RKO (cell line): ENCODE measurements at places on chromosomes 3 and 15.
A peak's percentile ranks its signal among the peaks of the same experiment; 100 is the strongest.

GRCh38 chr3:150227839-150228238 is 180.3 kb upstream of the TSC22D2 start:
- DNase-seq, result no peak

DNA sequence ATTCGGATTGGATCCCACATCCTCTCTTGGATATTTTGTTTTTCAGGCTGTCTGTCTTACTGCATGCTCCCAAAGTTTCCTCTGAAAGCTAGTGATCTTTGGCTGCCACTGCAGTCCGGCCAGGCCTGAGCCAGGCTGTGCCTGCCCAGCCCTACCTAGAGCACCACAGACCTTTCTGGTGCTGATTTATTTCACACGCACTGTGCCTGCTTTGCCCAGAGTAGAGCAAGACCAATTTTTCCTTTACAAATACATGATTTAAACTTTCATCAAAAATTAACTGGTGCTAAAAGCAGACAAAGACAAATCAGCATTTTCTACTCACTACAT is 28.0 kb upstream of the NDUFB4 start:
- DNase-seq, result no peak

GRCh38 chr3:184741259-184741556 is 29.3 kb upstream of the MAGEF1 start:
- DNase-seq, result no peak

- DNase-seq, result no peak
Measured at GRCh38 chr3:72213296-72214065, 428.5 kb upstream of the PROK2 start.

GRCh38 chr15:82944821-82945220 is 7.7 kb downstream of the HOMER2 start:
- DNase-seq, result peak; percentile 59

- DNase-seq, result no peak
Measured at GRCh38 chr3:125654526-125654925, 59.2 kb upstream of the OSBPL11 start.

DNA sequence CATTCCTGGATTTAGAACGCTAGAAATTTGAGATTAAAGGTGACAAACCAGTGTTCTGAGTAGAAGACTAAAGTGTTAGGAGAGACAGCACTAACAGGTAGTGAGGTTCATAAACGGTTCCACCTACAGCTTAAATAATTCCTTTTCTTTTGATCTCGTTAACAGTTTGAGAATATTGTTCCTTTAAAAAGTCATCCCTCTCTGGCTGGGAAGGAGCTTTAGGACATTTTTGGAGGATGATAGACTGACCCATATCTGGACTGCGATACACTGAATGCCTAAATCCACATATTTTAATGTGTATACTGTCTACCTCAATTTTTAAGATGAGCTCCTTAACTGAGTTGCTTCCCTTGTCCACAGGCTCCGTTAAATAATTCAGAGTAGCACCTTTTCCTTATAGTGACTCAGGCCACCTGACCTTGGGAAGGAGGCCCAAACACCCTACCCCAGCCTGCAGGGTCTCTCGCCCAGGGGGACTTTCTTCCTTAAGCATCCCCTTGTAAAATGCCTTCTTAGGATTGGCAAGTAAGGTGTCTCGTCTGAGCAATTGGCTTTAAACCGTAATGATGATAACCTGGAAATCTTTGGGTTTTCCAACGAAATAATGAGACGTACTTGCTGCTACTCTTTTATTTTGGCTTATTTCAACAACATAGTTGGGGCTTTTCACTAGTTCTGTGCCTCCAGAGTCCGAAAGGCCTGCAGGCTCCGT is 3.3 kb downstream of the TRIM71 start:
- DNase-seq, result no peak

DNA sequence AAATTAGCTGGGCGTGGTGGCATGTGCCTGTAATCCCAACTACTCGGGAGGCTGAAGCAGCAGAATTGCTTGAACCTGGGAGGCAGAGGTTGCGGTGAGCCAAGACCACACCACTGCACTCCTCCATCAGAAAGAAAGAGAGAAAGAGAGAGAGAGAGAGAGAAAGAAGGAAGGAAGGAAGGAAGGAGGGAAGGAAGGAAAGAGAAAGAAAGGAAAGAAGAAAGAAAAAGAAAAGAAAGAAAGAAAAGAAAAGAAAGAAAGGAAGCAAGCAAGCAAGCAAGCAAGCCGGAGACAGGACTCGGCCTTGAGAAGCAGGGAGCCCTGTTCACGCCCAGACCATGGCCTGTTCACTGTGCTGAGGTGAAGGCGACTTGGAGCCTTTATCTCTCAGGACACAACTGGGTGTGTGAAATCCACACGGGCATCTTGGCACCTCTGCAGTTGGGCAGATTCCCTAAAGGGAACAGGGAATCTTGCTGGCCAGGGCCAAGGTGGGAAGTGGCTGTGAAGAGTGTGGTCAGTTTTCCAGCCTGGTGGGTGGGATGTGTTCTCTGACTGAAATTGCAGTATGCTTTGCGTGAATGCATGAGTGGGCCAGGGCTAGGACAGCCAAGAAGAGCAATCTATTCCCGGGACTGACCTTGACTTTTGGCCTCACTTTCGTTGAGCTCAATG is 90.3 kb downstream of the CORO2B start:
- DNase-seq, result no peak

DNA sequence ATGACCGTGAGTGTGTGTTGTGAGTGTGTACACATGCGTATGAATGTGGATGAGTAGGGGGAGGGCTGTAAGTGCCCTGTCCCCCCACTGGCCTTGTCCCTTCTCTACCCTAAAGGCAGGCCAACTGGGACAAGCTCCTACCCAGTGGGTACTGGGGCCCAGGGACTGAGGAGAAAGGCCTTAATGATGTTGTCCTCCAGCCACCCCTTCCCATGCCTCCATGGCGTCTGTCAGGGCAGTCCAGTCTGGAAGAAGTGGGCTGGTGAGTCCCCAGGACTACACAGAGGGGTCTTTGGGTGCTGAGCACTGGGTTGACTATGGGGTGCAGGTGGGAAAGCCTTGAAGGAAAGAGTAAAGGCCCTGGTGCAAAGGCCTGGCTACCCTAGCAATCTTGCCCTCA is 16.9 kb upstream of the CORO2B start:
- no peak for DNase-seq

- no peak for DNase-seq
Measured at GRCh38 chr15:32688151-32688639, 29.6 kb upstream of the GREM1 start.

GRCh38 chr3:133211449-133211848 is 173.3 kb downstream of the TMEM108 start:
- DNase-seq, result no peak

- DNase-seq, result no peak
Measured at GRCh38 chr3:124131580-124131979, 139.7 kb upstream of the ROPN1 start.

DNA sequence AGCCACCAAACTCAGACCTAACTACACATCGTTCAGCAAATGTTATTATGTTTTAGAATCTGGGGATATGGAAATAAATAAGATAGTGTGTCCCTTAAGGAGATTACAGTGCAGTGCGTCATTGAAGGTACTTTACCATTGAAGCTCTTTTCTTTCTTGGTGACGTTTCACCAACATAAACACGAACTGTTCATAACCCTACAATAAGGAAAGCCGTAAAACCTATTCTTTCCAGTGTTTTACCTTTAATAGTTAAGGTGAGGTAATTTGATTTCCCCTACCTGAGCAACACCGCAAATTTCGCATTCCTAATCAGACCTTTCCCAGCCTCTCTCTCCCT is 826 bp downstream of the CCDC66 start:
- DNase-seq, result no peak

GRCh38 chr15:92448370-92448769 is 54.7 kb downstream of the ST8SIA2 start:
- no peak for DNase-seq

GRCh38 chr3:184783319-184783718 is 28.6 kb upstream of the VPS8 start:
- no peak for DNase-seq

- DNase-seq, result no peak
Measured at GRCh38 chr3:128907706-128908445, 28.5 kb downstream of the ACAD9 start.

- no peak for DNase-seq
Measured at GRCh38 chr15:72200395-72201237, 3.0 kb upstream of the GRAMD2A start.

DNA sequence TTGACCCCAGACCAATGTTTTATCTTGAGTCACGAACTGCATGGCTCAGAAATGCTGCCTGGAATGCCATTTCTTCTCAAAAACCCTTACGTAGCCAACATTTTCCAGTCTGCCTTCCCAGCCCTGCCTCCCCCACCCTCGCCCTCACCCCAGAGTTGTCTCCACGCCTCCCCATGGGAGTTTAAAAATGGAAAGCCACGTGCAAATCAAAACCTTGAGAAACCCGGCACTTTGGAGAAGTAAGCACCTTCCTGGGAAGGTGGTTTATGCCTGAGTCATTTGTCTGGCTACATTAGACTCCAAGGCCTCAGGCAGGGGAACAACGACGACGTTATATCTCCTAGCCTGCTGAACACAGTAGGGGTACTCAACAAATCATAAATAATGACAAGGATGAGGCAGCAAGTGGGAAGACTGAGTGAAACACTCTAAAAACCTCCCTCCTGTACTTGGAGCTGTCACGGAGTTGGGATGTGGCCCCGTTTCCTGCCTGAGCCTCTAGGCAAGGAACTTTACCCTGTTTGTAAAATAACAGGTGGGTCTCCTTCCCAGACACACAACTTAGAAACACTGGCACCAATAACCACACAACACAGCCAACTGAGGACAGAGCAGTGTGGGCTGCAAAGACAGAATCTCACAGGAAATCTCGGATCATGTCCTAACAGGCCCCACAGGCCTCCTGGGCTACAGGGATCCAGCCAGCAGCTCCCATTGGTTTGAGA is 179.1 kb downstream of the NTRK3 start:
- DNase-seq, result no peak

- DNase-seq, result no peak
Measured at GRCh38 chr3:115533218-115533617, 90.1 kb upstream of the GAP43 start.

GRCh38 chr3:162994165-162994564 is 1497.6 kb downstream of the OTOL1 start:
- no peak for DNase-seq

DNA sequence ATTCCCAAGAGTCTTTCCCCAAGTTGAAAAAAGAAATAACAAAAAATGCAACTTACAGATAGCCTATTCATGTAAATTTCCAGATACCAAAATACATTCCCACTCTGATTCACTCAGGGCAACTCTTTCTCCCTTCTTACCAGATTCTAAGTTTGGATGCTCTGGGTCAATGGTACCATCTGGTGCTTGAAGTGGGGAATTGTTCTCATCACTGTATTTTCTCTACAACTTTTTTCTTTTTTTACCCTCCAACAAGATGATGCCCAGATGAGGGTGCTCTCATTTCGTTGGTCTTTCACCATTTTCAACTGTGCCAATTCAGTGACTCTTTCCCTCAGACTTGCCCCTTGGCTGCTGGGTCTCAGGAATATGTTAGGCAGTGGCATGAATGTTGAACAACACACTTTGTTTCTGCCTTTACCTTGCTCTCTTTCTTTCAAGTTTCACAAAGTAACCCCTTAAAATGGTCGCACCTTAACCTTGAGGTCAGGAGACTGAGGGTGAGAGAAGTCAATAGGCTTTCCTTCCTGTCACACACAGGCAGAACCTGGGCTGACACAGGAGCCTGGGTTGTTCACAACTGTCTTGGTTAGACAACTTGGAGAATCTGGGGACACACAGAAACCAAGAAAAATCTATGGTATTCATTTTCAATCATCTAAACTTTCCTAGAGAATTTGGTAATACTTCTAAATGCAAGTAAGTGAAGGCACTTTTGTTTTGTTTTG is 330.7 kb upstream of the SLCO3A1 start:
- DNase-seq, result no peak

- DNase-seq, result peak; percentile 30
Measured at GRCh38 chr3:106299300-106300098, 430.7 kb upstream of the CBLB start.
